ENCODE measurements at places on chromosomes 7 and 10.

GRCh38 chr7:25196132-25196896 is 32.0 kb downstream of the NPVF start:
- no peak for DNase-seq

GRCh38 chr7:13988731-13989125 is 738 bp downstream of the ETV1 start:
- peak; percentile 57 for DNase-seq

- DNase-seq, result no peak
Measured at GRCh38 chr10:104329735-104330134, 8.5 kb downstream of the ITPRIP start.

DNA sequence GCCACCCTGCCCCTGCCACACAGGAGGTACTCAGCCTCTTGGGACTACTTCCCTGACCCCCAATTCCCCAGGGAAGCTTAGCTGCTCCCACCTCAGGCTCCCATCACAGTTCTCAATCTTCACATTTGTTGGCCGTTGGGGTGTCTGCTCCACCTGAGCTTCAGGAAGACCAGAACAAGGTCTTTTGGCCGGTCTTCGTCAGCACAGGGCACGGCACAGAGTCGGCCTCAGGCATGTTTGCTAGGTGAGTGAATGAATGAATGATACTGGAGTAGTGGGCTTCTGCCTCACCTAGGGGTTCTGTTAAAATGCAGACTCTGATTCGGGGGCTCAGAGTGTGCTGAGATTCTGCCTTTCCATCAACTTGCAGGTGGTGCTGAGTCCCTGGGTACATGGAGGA is 20.3 kb downstream of the GPRIN2 start:
- no peak for DNase-seq

- DNase-seq, result no peak
Measured at GRCh38 chr7:42552227-42552626, 315.2 kb upstream of the GLI3 start.

DNA sequence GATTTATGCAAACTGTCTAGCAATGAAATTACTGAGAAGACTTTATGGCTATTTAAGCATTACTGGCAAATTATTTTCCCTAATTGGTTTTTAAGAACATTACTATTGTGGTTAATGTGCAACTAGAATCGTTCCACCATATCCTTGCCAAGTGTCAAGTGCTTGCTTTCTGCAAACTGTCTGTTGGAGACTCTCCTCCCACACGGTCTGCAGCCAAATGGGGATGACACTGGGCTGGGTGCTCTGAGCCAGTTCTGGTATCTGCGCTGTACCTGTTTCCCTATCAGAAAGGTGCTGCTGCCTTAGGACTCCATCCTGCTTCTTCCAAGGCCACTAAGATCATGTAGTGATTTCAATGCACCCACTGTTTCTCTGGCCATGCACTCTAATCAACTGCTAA is 110.4 kb downstream of the RAMP3 start:
- DNase-seq, result no peak

GRCh38 chr7:12607134-12607533 is 36.6 kb downstream of the SCIN start:
- DNase-seq, result peak; percentile 92

GRCh38 chr7:919924-920341 is 34.5 kb downstream of the ADAP1 start:
- no peak for DNase-seq

Measured in NCI-H748 treated with DMSO at 0.1 percent for 48 hours (cell line).